Ureter (tissue), 1 donor: ENCODE measurements at places on chromosomes 5 and 9. TPM values are rescaled to one million over a fixed set of nuclear protein-coding genes. Genes with fewer than 3 reads are reported as not detected.

The CTXN3 gene
- not detected for total RNA-seq

The DDX31 gene
- 25.8 TPM for total RNA-seq

The MCTP1 gene
- total RNA-seq = 35.8 TPM

The TRAF1 gene
- total RNA-seq = 10.0 TPM

The TMEM38B gene
- 11.1 TPM for total RNA-seq
